ENCODE measurements at places on chromosomes 7 and 10.

- DNase-seq, result no peak
These were observed 51.4 kb downstream of the PKD1L1 start for GRCh38 chr7:47896809-47897423.

GRCh38 chr10:76451911-76452310 is 1020.5 kb downstream of the LRMDA start:
- DNase-seq, result no peak

GRCh38 chr10:364267-364775 is 229.1 kb downstream of the ZMYND11 start:
- DNase-seq, result no peak

- DNase-seq, result no peak
These were observed 966 bp downstream of the FBH1 start for GRCh38 chr10:5891009-5891408.

GRCh38 chr7:69922026-69922803 is 323.9 kb downstream of the AUTS2 start:
- DNase-seq, result no peak

DNA sequence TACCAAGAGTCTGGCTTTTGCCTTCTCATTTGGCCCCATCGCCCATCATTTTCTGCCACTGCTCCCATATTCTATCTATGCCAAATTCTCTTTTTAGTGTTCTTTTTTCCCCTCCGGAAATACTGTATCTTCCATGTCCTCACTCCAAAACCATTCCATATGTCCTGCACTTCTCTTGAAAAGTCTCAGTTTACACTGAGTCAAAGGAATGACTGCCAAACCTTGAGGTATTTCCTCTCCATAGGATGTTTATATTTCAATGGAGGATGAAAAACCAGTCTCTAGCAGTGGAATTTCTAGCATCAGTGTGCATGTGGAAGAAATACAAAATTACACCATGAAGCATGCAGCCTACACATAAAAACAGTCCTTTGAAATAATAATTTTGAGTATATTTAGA is 121.4 kb upstream of the PHYHIPL start:
- DNase-seq, result no peak

DNA sequence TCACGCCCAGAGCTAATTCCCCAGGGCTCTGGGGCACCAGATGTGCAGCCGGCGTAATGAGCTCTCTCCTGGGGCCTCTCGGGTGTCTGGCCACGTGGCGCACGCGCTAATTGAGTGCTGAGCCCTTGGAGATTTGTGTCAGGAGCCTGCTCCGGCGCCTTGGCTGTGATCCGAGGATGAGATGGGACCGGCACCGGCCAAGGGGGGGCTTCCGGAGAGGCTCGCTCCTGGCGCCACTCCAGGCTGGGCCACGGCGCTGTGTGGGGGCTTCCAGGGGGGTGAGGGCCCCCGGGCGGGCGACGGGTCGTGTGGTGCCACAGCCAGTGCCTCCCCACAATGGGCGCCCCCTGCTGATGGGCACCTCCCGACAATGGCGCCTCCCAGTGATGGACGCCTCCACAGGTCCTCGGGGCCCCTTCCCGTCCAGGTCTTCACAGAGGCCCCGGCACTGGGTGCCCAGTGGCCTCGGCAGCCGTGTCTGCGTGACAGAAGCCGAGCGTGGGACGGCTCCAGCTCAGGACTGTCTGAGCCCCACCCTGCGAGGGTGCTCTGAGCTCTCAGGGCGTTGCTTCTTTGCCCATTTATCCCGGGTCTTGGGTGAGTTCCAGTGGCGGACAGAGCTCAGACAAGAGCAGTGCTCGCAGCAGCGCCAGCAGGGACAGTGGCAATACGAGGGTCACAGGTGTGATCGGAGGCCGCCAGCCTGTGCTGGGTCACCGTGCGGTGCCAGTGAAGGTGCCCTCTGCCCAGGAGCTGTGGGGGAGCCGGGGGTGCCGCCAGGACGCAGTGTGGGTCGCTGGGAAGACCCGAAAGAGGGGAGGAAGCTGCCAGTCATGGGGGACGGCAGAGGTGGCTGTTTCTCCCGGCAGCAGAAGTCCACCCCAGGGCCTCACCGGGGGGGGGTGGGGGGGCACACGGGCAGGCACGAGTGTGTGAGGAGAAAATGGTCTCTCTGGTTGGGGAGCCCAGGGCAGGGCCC is 8.2 kb upstream of the NKX6-2 start:
- no peak for DNase-seq

GRCh38 chr7:730501-731439 is 3.7 kb upstream of the PRKAR1B start:
- DNase-seq, result no peak
